Midbrain (tissue), 1 donor: ENCODE measurements at places on chromosomes 1 and 21.

DNA sequence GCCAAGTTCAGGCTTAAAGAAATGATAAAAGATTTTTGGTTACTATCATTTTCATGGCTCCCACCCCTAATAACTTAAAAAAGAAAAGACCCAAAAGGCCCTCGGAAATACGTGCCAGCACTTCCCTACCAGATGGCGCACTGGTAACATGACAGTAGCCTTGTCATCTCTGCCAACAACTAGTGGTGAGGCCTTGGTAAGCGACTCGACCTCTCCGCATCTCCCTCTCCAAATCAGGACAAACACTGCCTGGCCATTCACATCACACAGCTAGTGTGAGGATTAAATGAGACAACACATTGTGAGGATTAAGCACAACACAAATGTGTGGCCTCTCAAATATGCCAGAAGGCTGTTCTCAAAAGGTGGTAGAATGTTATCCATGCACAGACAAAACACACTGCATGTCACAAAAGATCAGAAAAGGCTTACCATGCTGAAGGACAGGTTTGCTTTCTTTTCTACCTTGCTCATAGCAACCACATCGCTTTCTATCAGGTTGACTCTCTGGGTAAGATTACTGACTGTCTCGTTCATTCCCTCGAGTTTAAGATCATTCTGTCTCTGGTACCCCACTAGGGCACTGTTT, 16.4 kb downstream of the TEX38 start:
- DNase-seq: no peak

DNA sequence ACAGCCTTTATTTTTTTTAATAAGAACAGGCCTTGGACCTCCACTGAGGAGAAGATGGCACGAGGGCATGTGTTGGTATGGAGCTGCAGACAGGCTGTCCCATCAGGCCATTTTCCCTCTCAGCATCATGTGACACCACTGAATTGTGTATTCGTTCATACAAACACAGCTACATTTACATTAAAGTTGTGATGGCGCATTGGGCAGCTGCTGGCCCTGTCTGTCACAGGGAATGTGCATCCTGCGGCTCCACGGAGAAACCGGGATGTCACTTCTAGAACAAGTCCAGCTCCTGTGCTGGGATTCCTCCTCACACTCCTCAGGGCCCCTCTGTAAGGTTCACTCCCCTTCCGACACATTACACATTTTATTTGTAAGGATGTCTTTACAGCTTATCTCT, 147.6 kb upstream of the TNR start:
- DNase-seq: no peak

GRCh38 chr1:82597649-82598048, 796.9 kb downstream of the ADGRL2 start:
- no peak for DNase-seq

DNA sequence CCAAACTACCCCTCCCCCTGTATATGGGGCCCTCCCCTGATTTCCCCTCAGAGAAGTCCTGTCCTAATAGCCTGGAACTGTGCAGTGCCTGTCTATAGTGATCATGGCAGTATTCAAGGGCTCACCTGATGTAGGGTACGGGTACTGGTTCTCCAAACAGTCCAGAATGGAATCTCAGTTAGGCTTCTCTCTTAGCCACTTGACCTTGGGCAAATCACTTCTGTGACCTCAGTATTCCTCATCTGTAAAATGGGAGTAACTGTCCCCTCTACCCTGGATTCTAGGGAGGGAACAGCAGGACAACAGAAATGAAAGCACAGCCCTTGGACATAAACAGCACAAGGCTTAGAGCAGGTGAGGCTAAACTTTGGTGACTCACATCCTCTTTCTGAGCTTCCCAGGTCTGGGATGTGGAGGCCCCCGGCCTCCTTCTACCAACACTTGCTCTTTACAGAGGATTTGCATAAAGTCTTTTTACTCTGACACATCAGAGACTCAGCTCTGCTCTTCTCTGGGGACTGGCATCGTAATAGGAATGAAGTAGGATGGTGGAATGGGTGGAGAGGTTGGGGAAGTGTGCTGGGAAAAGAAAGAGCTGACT, 20.0 kb upstream of the PDZK1IP1 start:
- no peak for DNase-seq

- no peak for DNase-seq
These were observed 120.5 kb upstream of the CD34 start for GRCh38 chr1:208031316-208031931.

DNA sequence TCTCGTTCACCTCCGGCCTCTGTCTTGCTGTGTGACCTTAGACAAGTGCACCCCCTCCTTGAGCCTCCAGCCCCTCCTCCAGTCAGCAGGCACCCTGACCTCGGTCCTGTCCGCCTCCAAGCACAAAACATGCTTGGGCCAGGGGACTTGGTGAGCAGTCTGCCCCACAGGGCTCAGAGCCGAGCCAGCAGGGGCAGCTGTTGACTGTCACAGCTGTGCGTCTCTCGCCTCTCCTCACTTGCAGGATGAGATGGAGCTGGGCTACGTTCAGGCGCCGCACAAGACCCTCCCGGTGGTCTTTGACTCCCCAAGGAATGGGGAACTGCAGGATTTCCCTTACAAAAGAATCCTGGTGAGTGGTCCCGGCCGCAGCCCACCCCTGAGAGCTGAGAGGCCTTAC, 24.2 kb downstream of the PADI3 start:
- no peak for DNase-seq

DNA sequence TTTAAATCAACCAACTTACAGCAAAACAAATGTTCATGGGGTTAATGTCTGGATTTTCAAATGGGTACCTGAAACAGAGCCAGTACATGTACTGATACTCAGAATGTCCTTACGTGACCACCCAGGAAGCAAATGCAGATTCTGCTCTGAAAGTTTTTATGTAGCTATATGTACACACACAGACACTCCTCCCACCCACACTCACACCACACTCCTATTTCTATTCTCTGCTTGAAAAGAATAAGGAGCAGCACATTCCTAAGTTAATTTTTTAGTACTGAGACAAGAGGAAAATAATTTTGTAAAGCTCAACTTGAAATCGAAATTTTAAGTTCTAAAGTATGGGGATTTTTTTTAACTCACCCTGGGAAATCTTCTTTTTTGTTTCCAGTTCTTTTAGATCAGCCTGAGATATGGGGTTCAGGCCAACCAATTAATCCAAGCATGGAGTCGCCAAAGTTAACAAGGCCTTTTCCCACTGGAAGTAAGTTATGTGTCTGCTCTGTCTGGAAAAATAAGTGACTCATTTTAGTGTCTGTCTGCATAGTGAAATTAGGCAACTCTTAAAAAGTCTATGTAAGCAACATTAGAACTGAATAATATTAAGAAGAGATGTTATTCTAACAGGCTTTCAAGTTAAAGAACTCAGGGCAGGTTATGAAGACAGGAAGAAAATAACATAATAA, 75.5 kb upstream of the DYNLT5 start:
- DNase-seq: no peak
